ENCODE measurements at places on chromosomes 3 and 15. TPM values are rescaled to one million over a fixed set of nuclear protein-coding genes. Genes with fewer than 3 reads are reported as not detected.

PPP1R14D gene
- total RNA-seq: 0.47 TPM

- no peaks in the 10 kb centered on the region for H3K36me3 ChIP-seq
- DNase-seq: no peak
- no peak overlapping the region for H3K4me3 ChIP-seq
- H3K27me3 ChIP-seq: no peaks in the 10 kb centered on the region
Observed at GRCh38 chr3:87101861-87102625, 111.1 kb upstream of the VGLL3 start.

DNA sequence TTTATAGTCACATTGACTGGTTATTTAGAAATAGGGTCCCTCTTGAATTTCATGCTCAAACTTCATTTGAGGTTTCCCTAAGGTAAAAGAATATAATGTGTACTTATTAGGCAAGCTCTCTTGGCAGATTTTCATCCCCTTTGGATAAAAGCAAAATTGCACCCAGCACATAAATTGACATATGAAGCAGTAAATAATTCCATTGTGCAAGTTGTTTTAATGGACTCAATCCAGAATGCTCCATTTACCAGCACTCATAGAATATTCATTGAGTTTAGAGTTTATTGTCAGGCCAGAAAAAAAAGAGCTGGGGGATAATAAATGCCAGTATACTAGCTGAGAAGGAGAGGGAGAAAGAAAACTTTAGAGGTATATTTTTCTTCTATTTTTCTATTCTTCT, 136.8 kb downstream of the TPRG1 start:
- no peak for DNase-seq
- no peak overlapping the region for H3K4me3 ChIP-seq
- H3K4me1 ChIP-seq: no peaks in the 10 kb centered on the region
- H3K27ac ChIP-seq: no peak overlapping the region
- no peaks in the 10 kb centered on the region for H3K36me3 ChIP-seq

GRCh38 chr3:195718477-195718984, 2.2 kb upstream of the MUC20 start:
- no peaks in the 10 kb centered on the region for H3K4me1 ChIP-seq
- no peak overlapping the region for H3K27ac ChIP-seq
- peaks cover 16% of the 10 kb centered on the region for H3K36me3 ChIP-seq
- no peak for DNase-seq
- no peak overlapping the region for H3K4me3 ChIP-seq
- no peaks in the 10 kb centered on the region for H3K27me3 ChIP-seq

- no peaks in the 10 kb centered on the region for H3K4me1 ChIP-seq
- DNase-seq: no peak
- no peaks in the 10 kb centered on the region for H3K36me3 ChIP-seq
- no peak overlapping the region for H3K4me3 ChIP-seq
Observed at GRCh38 chr15:48695827-48696573, 50.5 kb upstream of the FBN1 start.

Measured in left lung (tissue), 14 donors.